Vagina (tissue), 2 donors: ENCODE measurements at places on chromosomes 3 and 15.
A peak's percentile ranks its signal among the peaks of the same experiment; 100 is the strongest.

GRCh38 chr15:69232144-69232543, 66.6 kb upstream of the PAQR5 start:
- no peak for DNase-seq
- no peaks in the 10 kb centered on the region for H3K27me3 ChIP-seq
- no peaks in the 10 kb centered on the region for H3K36me3 ChIP-seq

DNA sequence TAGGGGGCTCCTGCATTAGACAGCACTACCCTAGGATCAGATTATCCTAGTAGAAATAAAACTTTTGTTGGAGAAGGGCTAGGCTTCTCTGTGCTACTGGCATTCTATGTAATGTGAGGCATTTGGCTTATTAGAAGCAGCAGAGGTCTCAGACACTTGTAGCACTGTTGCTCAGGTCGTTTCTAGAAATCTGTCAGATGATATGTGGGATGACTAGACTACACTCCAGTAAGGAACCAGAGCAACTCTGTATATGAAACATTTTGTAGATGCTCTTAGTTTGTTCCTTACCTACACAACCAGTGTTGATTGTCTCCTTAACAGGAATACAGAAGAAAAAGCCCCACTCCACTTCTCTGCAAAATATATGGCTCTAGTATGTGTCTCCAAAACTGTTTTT, 21.9 kb upstream of the FBXL22 start:
- no peaks in the 10 kb centered on the region for H3K36me3 ChIP-seq
- no peaks in the 10 kb centered on the region for H3K27me3 ChIP-seq
- DNase-seq: no peak
- no peaks in the 10 kb centered on the region for H3K4me1 ChIP-seq

- peaks cover 11% of the 10 kb centered on the region for H3K4me1 ChIP-seq
- no peaks in the 10 kb centered on the region for H3K36me3 ChIP-seq
- DNase-seq: no peak
- H3K27me3 ChIP-seq: no peaks in the 10 kb centered on the region
- H3K4me3 ChIP-seq: no peak overlapping the region
Observed at GRCh38 chr15:39508536-39508935, 72.3 kb upstream of the THBS1 start.

DNA sequence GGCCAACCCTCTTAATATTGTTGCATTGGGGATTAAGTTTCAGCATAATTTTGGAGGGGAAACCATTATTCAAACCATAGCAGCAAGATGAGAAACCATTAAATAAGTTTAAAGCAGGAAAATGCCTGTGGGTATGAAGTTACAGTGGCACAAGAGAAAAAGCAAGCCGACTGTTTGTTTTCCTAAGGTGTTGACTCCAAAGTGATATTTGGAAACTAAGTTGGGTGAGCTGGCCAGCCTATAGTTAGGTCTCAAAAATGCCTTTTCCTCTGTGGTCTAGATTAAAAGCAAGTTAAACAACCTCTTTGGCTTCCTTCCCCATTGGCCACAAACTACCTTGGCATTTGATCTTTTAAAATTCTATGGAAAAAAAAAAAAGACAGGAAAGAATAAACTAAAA, 419.8 kb upstream of the AZI2 start:
- H3K27ac ChIP-seq: no peak overlapping the region
- no peaks in the 10 kb centered on the region for H3K27me3 ChIP-seq
- no peaks in the 10 kb centered on the region for H3K36me3 ChIP-seq

DNA sequence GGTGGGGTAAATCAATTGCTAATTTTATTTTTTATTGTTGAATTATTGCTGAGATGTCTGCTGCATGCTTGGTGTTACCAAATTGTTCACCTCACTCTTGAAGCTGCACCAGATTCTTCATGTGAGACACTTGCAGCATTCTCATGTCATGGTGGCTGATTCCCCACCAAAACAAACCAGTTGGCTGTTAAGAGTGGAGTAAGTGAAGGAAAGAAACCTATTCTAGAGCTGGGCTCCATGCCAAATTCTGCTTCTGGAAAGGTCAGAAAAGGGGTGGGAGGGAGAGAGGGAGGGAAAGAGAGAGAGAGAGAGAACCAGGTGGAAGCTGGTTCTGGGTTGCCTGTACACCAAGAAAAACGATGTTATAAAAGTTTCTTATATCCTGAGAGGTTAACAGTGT, 317.5 kb upstream of the THRB start:
- no peak overlapping the region for H3K27ac ChIP-seq
- no peak overlapping the region for H3K4me3 ChIP-seq
- no peaks in the 10 kb centered on the region for H3K27me3 ChIP-seq
- no peaks in the 10 kb centered on the region for H3K36me3 ChIP-seq
- H3K4me1 ChIP-seq: no peaks in the 10 kb centered on the region

- H3K4me3 ChIP-seq: no peak overlapping the region
- peaks cover 9% of the 10 kb centered on the region for H3K4me1 ChIP-seq
- H3K27me3 ChIP-seq: no peaks in the 10 kb centered on the region
- no peak overlapping the region for H3K27ac ChIP-seq
Observed at GRCh38 chr3:134007819-134008218, 21.9 kb downstream of the SLCO2A1 start.

- DNase-seq: no peak
- no peaks in the 10 kb centered on the region for H3K36me3 ChIP-seq
- peaks cover 64% of the 10 kb centered on the region for H3K4me1 ChIP-seq
- H3K27ac ChIP-seq: peak overlapping the region; percentile 98
Observed at GRCh38 chr3:134249296-134249841, 1.3 kb downstream of the RYK start.

DNA sequence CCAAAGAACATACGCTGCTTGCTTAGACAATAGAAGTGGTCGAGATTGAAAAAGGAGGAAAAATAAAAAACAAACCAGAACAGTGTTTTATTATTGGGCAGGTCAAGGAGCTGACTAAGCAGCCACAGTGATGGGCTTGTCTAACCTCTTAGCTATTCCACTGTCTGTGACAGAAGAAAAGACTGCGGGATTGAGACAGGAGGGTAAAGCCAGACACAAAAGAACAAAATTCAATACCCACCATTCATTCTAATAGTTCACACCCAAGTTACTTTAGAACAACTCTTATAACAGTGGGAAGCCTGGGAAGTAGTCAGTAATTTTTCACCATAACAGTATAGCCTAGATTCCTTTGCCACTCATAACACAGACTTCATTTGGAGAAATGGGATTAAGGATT, 435.4 kb downstream of the MFSD1 start:
- H3K4me1 ChIP-seq: no peaks in the 10 kb centered on the region
- H3K4me3 ChIP-seq: no peak overlapping the region
- H3K27ac ChIP-seq: no peak overlapping the region
- no peak for DNase-seq

DNA sequence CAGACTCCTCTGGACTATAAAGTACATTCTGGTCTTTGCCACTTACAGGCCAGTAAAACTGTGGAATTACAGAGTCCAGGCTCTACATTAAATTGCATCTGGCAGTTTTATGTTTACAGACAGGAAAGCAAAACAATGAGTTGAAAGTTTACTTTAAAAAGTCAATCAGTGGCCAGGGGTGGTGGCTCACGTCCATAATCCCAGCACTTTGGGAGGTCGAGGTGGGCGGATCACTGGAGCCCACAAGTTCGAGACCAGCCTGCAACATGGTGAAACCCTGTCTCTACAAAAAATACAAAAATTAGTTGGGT, 53.8 kb downstream of the TM4SF4 start:
- H3K4me1 ChIP-seq: peaks cover 22% of the 10 kb centered on the region
- H3K4me3 ChIP-seq: no peak overlapping the region
- H3K27me3 ChIP-seq: no peaks in the 10 kb centered on the region
- peak overlapping the region; percentile 61 for H3K27ac ChIP-seq
- H3K36me3 ChIP-seq: peaks cover 19% of the 10 kb centered on the region
- DNase-seq: no peak

GRCh38 chr3:140433431-140433830, 244.4 kb upstream of the TRIM42 start:
- H3K4me3 ChIP-seq: no peak overlapping the region
- H3K36me3 ChIP-seq: no peaks in the 10 kb centered on the region
- no peak overlapping the region for H3K27ac ChIP-seq
- DNase-seq: peak; percentile 77
- H3K4me1 ChIP-seq: no peaks in the 10 kb centered on the region

DNA sequence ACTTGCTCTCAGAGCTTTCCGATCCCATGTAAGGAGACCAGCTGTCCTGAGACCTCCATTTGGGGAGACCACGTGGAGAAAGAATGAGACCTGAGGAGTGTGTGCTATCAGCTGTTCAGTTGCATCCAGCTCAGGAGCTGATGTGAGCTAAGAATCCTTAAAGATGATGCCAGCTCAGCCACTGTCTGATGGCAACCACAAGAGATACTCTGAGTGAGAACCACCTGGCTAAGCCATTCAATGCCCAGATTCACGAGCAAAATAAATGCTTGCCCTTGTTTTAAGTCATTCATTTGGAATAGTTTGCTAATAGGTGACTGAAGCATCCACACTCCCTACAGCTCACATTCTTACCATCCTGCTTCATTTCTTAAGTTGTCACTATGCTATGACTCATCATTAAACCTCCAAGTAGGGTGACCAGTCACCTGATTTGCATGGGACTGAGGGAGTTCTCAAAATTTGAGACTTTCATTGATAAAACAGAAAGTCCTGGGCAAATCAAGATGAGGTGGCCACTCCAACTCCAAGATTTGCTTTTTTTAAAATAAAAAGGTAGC, 56.4 kb downstream of the SPTSSB start:
- H3K4me1 ChIP-seq: no peaks in the 10 kb centered on the region
- H3K27ac ChIP-seq: no peak overlapping the region
- no peaks in the 10 kb centered on the region for H3K27me3 ChIP-seq
- H3K36me3 ChIP-seq: no peaks in the 10 kb centered on the region

DNA sequence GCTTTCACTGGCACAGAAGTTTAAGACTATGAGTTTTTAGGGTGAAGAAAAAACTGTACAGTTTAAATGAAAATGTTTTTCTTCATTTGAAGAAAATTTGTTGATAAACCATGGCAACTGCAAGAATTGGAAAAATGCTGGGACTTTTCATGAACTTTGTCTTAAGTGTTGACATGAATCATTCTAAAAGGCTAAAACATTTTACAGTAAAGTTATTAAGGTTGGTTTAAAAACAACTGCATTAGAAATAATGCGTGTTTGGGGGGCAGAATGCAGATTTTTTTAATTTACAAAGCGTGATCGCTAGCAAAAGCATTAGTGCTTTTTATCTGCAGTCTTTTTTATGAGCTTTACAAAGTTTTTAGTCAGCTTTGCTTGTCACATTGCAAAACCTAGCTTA, 601.9 kb upstream of the TGFBR2 start:
- DNase-seq: no peak
- no peaks in the 10 kb centered on the region for H3K36me3 ChIP-seq
- no peak overlapping the region for H3K4me3 ChIP-seq
- no peak overlapping the region for H3K27ac ChIP-seq
- H3K27me3 ChIP-seq: no peaks in the 10 kb centered on the region

DNA sequence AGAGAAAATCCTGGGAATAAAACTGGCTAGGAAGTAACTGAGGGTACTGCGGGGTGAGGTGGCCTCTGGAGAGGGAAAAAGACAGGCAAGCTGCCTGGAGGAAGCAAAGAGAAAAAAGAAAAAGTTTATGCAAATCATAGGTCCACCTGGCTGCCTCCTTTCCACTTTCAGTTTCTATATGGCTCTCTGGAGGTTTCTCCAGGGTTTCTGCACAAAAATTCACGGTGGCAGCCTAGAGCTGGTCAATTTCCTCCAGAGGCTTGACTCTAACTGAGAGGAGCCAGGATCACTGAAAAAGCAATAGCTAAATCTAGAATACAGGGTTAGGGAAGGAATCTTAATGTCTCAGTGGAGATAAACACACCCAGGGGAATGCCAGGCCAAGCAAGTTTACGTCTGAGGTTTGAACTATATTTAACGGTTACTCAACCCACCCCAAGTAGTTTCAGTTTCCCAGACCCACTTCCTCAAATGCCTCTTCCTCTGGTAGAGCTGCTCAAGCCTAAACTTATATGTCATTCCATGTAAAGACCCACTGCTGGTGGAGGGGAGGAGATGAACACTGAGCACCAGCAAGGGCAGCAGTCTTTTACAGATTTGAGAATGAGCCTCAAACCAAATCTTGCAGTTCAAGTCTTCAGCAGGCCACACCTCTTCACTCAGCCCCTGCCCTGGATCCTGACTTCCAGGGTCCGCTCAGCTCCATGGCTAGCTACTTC, 5.7 kb downstream of the LYSMD2 start:
- peak overlapping the region; percentile 20 for H3K4me3 ChIP-seq
- no peak for DNase-seq
- peak overlapping the region; percentile 79 for H3K27ac ChIP-seq
- H3K36me3 ChIP-seq: no peaks in the 10 kb centered on the region

- no peak overlapping the region for H3K4me3 ChIP-seq
- no peaks in the 10 kb centered on the region for H3K4me1 ChIP-seq
- no peaks in the 10 kb centered on the region for H3K36me3 ChIP-seq
- no peak overlapping the region for H3K27ac ChIP-seq
Observed at GRCh38 chr3:98646680-98647079, 53.3 kb upstream of the CPOX start.

DNA sequence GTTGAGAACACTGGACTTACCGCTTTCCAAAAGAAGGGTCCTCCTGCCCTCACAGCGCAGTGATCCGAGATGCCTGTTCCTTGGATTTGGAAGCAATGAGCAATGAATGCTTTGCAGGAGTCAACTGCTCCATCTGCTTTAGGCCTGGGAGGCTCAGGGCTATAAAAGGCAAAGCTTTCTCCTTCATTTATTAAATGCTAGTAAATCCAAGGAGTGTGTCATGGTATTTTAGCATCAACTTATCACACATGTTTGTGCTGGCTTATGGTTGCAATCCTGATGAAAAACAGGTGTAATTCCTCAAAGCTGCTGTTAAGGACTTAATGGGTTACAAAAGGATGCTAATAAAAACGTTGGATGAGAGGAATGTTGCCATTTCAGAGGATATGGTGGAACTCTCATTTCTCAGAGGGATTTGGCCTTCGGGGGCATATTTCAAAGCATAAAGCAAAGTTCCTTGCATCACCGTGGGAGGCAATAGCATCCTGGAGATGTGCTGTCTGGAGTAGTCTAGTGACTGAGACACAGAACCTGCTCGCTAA, 158.5 kb upstream of the TPM1 start:
- H3K27ac ChIP-seq: no peak overlapping the region
- DNase-seq: no peak
- no peaks in the 10 kb centered on the region for H3K36me3 ChIP-seq
- no peak overlapping the region for H3K4me3 ChIP-seq
- peaks cover 9% of the 10 kb centered on the region for H3K4me1 ChIP-seq

GRCh38 chr3:157861076-157861765, 245.0 kb downstream of the SHOX2 start:
- H3K27me3 ChIP-seq: no peaks in the 10 kb centered on the region
- no peak overlapping the region for H3K4me3 ChIP-seq
- no peaks in the 10 kb centered on the region for H3K4me1 ChIP-seq

GRCh38 chr15:28881170-28881569, 4.6 kb upstream of the APBA2 start:
- no peaks in the 10 kb centered on the region for H3K36me3 ChIP-seq
- H3K27ac ChIP-seq: no peak overlapping the region
- H3K27me3 ChIP-seq: no peaks in the 10 kb centered on the region
- no peak overlapping the region for H3K4me3 ChIP-seq
- peaks cover 6% of the 10 kb centered on the region for H3K4me1 ChIP-seq

- H3K4me1 ChIP-seq: peaks cover 17% of the 10 kb centered on the region
- H3K27me3 ChIP-seq: no peaks in the 10 kb centered on the region
- H3K27ac ChIP-seq: peak overlapping the region; percentile 10
Observed at GRCh38 chr3:150235799-150236198, 172.3 kb upstream of the TSC22D2 start.

DNA sequence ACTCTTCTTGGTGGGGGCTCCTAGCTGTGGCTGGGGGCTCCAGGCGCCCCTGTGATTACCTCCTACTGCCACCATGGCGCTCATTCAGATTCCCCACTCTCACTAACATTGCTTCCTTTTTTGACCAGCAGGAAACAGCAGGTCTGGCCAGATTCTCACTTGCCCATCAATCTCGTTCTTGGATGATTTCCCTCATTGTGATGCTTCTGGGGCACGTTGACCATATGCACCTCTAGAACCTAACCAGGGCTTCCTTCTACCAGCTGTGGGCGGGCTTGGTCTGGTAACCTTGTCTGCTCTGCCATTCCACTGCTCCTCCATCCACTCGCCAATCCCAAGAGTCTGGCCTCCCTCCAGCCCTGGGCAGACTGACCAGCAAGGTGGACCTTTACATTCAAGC, 35.9 kb upstream of the PTPN23 start:
- H3K36me3 ChIP-seq: no peaks in the 10 kb centered on the region
